ENCODE measurements at places on chromosomes 16 and 17.

DNA sequence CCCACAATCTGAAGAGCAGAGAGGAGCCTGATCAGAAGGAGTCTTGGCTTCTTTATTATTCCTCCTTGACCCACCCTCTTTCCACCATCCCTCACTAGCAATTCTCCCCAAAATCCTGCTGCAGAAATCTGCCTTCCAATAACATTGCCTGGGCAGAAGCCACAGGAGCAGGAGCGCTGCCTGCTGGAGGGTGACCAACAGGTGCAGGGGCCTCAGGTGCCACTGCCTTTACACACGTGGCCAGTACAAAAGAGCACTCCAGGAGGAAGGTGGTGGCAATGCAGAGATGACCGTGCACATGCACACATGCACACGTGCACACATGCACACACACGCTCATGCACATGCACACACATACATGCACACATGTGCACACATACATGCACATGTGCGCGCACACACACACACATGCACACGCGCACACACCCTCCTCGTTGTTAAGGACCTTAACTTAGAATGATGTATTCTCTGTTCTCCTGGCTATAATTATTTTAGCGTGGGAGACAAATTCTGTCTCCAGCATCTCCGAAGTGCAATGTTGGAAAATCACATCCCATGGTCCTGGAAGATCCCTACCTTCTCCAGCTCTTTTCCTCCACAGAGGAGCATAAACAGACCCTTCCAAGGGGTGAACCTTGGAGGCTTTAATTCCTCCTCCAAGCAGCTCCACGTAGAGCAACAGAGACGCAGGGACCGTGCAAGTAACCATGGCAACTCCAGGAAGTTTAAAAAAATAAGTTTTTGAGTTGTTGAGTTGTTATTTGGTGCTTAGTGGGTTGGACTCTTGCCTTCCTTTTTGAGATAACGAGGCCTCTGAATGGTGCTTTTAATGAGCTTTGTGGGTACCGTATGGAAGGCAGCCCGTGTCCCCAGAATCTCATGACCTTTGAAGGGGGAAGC is 12.6 kb downstream of the RBFOX3 start:
- no peak for DNase-seq

DNA sequence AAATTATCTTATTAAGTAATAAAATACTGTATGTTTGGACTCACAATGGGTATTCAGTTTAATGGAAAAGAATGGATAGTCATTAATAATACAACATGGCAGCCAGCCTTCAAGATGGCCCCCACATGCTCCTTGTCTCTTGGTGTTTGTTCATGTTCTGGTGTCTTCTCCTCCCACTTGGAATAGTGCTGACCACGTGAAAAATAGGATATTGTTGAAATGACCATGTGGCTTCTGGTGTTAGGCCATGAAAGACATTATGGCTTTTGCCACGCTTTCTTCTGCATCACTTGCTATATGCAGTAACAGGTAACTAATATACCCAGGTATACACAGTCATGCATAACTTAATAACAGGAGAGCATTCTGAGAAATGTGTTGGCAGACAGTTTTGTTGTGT is 341.0 kb downstream of the KCNJ2 start:
- DNase-seq = no peak

- no peak for DNase-seq
Observed at GRCh38 chr17:65167566-65167965, 30.4 kb downstream of the RGS9 start.

DNA sequence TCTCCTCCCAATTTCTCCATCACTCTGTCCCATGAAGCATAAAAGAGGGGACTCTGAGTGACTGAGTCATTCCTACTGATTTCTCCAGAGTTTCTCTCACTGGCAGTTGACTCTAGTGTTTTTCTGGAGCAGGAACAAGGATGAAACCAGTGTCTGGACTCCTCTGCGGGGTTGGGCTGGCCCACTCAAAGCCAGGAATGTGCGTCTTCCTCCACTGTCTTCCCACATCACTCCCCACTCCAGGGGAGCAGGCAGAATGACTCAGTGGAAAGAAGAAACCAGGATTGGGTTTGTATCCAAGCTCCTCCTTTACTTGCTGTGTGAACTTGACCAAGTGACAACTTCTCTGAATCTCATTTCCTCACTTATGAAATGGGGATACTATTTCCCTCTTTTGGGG is 497.5 kb upstream of the SALL1 start:
- DNase-seq = no peak

DNA sequence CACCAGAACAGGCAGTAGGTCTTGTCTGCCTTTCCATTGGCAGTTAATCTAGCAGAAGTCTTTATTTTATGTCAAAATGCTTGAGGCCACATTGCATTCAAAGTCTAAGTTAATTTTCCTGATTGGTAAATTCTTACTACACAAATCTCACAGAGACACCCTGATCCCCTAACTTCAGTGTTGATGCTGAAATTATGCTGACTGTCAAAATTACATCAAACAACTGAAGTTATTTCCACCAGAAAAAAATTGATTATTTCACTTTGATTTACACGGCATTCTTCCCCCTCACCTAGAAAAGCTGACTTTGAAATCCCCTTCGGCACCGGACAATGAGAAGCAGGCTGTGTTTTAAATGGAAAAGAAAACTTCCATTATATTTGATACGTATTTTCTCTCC is 99.1 kb downstream of the MAF start:
- no peak for DNase-seq
